Activated naive CD8-positive, alpha-beta T cell treated with anti-CD3 and anti-CD28 coated beads for 36 hours (primary cell): ENCODE measurements at places on chromosomes 6 and 20. TPM values are rescaled to one million over a fixed set of nuclear protein-coding genes. Genes with fewer than 3 reads are reported as not detected.

The COL19A1 gene
- 0.36 TPM for total RNA-seq

The ULBP1 gene
- total RNA-seq = 2.8 TPM

The PPP1R14C gene
- total RNA-seq = 0.33 TPM

The C6orf132 gene
- total RNA-seq = 0.18 TPM
